ENCODE measurements at places on chromosomes 13 and 19.

DNA sequence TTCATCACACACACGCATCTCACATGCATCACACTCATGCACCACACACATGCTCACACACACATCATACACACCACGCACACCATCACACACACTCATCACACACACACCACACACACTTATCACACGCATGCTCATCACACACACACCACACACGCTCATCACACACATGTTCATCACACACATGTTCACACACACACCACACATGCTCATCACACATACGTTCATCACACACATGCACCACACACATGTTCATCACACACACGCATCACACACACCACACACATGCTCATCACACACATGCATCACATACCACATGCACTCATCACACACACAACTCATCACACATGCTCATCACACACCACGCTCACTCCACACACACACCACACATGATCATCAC lies 46.9 kb downstream of the C1QTNF9 start:
- no peak for DNase-seq

- DNase-seq = no peak
Measured at GRCh38 chr13:74575729-74576125, 441.5 kb upstream of the KLF12 start.

- peak; percentile 73 for DNase-seq
Measured at GRCh38 chr19:2215281-2215751, 20.8 kb downstream of the PLEKHJ1 start.

- DNase-seq = no peak
Measured at GRCh38 chr13:76440568-76440967, 445.6 kb downstream of the KCTD12 start.

DNA sequence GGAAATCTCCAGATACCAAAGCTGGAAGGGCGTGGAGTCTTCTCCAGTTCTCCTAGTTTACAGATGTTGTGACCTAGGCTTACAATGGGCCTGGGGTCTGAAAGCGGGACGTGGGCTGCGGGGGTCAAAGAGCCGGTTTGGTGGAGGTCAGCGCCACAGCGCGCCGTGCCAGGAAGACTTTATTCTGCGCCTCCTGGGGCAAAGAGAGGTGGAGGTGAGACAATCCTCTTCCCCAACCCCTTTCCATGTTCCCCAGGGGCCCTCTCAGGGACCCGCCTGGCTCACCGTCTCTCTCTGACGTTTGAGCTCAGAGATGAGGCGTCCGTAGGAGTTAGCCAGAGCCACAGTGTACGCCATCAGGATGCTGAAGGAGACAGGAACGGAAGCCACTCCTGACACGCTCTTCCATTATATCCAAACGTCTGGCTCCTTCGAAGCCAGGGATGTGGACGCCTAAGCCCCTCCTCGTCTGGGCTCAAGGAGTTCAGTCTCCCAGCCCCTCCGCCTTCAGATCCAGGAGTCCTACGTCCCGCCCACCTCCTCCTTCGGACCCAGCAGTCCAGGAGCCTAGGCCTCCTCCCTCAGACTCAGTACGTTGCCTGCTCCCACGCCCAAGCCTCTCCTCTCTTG lies 776 bp upstream of the LENG1 start:
- no peak for DNase-seq

GRCh38 chr13:39787086-39787487 lies 131.6 kb downstream of the COG6 start:
- DNase-seq = no peak
